Kasumi-1 (cell line): ENCODE measurements at places on chromosomes 3 and 15.
A peak's percentile ranks its signal among the peaks of the same experiment; 100 is the strongest.

DNA sequence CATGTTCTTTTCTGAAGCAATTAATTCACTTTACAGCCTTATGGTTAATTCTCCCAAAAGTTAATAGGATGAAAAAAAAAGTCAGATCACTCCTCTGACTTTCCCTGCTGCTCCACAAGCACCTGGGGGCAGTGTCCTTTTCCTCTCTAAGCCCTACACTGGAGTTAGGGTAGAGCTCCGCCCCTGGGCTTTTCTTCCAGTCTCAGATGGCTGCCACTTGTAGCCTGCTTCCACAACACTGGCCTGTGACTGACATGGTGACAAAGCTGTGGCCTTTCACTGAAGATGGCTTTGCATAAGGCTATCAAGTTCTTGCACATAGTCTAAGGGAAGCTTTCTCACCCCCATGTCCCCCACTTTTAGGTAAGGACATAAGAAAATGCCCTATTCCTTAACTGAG, 1.3 kb upstream of the MON1A start:
- DNase-seq, result peak; percentile 59

DNA sequence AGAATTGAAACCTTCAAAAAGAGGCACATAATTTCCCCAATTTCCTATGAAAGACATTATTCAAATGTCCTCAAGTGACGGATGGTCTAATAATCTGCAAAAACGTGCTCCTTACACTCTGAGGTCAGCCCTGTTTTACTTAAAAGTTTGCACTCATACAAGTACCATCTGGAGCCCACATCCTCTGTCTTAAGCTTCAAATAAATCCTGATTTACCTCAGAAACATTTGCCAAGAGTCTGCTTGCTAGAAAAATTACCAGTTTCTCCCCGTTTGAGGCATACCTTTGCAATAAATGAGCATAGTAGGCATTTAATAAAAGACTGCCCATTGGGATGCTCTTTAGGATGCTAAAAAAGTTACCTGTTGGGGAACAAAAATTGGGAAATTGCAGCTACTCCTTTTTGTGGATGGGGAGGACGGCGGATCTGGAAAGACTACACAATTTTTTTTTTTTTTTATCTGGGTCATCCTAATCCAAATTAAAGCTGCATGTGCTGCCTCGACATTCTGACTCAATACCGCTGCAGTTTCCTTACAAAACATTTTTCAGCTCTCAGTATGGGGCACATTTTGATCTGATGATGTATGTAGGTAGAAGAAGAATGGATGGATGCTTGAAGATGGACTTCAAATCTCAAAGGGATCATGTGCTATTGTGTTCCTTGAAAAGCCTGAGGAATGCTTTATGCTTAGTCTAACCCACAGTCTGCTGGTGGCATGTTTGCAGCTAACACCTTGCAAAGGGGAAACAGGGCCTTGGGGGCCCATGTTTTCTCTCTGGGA, 233.7 kb upstream of the ADAMTS9 start:
- no peak for DNase-seq

GRCh38 chr3:41430391-41430790, 231.1 kb downstream of the CTNNB1 start:
- DNase-seq, result no peak

DNA sequence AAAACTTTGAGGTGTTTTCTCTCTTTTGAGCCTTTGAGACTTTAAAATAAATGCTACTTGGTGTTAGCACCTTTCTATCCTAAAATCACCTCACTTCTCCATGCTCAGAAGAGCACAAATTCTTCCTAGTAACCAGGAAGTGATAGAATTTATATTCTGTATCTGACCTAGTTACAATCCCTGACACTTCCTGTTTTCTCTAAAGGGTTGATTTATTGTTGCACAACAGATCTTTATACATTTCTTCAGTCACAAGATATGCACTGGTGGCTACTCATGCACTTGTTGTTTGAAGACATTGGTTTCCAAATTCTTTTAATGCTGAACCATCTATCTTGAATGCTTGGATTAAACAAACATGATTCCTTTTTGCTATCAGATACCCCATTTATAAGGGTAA, 47.2 kb upstream of the CNTN3 start:
- DNase-seq, result peak; percentile 18

DNA sequence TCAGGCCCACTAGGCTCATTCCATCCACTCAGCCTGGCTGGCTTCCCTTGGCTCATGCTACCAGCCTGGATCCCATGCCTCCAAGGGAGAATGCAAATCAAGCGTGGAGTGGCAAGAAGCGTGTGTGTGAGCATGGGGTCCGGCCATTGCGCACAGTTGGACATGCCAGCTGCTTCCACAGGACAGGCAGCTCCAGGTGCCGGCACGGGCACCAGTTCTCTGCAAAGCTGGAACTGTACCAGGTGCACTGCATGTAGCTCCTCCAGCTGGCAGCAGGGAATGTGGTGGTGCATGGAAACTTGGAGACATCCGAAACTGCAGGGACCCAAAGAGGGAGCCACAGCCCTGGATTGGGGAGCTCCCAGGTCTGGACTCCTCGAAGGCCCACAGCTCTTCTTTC, 449.8 kb downstream of the EPHA6 start:
- DNase-seq, result no peak

DNA sequence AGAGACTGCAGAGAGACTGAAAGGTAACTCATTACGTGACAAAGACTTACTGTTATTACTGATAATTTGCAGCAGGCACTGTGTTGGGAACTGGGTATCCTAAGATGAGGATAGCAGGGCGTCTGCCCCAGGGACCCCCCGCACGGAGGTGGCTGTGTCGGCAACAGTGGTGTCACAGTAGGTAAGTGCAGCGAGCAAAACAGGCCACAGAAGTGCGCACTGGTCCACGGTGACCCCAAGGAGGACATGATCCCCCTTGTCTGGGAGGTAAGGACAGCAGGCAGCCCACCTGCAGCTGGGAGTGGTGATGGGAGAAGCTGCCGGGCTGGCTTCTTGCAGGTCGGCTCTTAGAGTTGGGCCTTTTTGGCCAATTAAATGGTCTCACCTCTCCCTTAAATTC, 82.9 kb downstream of the FAM43A start:
- no peak for DNase-seq

DNA sequence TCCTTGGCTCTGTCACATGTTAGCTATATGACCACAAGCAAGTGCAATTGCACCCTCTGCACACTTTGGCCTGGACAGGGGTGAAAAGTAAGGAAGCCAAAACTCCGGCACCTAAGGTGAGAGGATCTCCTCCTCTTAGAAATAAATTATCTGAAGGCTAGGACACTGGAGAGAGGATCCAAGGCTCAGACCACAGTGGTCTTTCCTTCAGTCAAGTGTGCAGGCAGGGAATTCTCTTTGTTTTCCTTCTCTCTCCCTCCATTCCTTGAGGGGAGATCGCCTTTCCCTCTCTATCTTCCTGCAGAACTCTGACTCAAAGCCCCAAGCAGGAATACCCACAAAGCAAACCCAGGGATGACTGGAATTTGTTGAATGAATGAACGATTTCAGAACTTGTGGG, 3.1 kb upstream of the MEGF11 start:
- no peak for DNase-seq

GRCh38 chr3:11564577-11565001, 79.1 kb downstream of the VGLL4 start:
- DNase-seq, result no peak

GRCh38 chr3:69051756-69052471, at the start of gene TMF1:
TMF1 (minus strand) TSS chr3:69052333; CDS start chr3:69052086, 247 bp downstream.
- DNase-seq, result no peak

DNA sequence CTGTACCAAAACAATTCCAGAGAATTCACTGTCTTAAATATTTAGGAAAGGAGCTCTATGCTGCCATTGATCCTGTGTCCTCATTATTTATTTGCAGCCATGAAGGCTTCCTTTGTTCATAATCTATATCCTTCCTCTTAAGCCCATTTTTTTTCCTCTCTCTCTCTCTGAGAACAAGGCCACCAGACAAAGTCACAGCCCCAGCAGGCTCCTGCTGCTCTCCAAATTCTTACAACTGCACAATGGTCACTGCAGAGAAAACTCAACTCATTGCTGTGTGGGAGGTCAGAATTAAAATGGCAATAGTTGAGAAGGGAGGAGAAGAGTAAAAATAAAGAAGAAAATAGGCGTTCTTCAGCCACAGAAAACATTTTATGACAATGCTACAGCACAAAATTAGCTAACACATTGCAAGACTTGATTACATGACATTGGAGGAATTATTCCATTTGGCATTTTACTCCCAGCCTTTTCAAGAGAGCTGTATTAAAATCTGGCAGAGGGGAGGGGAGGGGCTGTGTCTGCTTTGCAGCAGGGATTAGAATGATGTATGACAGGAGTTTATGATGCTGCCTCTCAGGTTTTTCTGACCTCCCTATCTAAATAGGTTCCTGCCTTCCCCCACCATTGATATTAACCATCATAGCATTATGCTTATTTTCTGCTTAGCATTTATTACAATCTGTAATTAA, 399.7 kb upstream of the THBS1 start:
- no peak for DNase-seq

DNA sequence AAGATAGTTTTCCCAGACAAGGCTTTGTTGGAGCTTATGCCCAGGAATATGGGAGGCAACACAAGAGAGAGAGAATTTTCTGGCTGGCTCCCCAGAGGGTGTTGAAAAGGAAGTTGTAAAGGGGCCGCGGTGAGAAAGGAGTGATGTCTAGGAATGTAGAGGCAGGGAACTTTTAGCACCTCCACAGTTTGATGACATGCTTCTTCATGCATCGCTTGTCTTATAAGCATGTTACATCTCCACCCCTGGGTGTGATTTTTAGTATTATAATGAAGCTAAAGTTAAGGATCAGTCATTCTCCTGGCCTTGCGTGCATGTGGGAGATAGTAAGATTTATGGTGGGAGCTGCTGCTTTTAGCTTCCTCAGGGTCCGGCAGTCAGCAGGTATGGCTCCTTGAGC, 32.8 kb upstream of the TF start:
- DNase-seq, result no peak

- DNase-seq, result no peak
Measured at GRCh38 chr3:89116476-89116875, 9.1 kb downstream of the EPHA3 start.

DNA sequence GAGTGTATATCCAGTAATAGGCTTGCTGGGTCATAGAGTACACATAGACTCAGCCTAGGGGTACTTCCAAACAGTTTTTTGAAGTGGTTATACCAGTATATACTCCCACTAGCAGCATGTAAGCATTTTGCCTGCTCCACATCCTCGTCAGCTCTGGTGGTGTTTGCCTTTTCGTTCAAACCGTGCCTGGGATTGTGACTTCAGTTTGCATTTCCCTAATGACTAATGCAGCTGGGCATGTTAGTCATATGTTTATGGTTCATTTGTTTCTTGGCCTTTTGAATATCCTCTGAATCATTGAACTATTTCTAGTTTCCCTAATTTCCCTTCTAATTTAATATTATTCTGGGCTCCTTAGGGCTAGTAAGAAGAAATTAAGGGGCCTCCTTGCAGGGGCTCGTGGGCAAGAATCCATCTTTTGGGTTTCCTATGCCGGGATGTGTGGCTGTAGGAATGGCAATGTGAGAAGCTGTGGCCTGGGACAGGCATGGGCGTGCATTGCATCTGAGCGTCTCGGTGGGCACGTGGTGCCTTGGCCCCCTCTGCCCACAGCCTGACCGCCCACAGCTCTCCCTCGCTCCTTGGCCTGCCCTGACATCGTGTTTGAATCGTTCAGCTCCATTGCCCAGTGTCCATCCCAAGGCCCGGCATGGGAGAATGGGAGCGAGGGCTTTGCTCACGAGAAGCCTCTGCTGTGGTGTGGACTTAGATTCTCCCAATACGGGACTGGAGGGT, 26.4 kb downstream of the FAH start:
- DNase-seq, result no peak

- no peak for DNase-seq
Measured at GRCh38 chr15:55003965-55004873, 192.5 kb downstream of the RSL24D1 start.

- DNase-seq, result no peak
Measured at GRCh38 chr3:153906366-153906765, 214.8 kb upstream of the ARHGEF26 start.

DNA sequence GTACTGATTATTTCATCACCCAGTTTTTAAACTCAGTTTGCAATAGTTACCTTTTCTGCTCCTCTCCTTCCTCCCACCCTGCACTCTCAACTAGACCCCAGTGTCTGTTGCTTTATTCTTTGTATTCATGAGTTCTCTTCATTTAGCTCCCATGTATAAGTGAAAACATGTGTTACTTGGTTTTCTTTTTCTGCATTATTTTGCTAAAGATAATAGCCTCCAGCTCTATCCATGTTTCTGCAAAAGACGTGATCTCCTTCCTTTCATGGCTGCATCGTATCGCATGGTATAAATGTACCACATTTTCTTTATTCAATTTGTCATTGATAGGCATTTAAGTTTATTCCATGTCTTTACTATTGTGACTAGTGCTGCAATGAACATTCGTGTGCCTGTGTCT, 79.0 kb downstream of the NAALADL2 start:
- DNase-seq, result no peak

DNA sequence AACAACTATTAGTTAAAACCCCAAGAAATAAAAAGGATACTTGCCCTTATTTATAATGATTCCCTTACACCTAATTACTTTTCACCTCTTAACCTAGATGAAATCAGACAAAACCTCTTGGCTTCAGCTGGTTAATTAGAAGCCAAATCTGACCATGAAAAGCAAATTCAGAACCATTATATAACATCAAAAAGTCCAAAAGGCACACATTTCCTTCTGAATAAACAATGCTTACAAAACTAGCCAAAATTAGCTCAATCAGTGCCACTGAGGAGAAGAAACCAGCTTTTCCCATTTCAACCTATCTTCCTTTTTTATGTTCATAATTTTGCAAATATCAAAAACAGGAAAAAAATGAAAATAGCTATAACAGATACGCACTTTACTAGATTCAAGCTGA, 3.2 kb downstream of the EHHADH start:
- DNase-seq, result no peak

GRCh38 chr3:64163755-64164148, 61.5 kb downstream of the PRICKLE2 start:
- DNase-seq, result no peak

GRCh38 chr3:45462522-45463265, 74.3 kb downstream of the LARS2 start:
- DNase-seq, result peak; percentile 13

DNA sequence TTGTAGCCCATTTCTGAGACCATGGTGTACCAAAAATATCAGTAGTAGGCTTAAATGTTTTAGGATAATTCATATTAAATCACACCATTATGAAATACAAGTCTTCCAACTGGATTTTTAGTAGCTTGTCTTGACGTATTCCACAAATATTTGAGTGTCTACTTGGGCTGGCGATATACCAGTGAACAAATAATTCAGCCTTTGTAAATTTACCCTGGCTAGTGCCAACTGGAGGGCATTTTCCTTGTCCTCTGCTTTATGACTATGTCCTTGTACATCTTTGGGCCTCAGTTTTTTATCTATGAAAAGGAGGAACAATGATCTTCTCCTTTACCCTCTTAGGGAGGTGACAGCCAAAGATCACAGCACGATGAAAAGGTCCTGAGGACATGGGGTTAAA, 114.8 kb downstream of the FRMD4B start:
- DNase-seq, result no peak

- DNase-seq, result peak; percentile 79
Measured at GRCh38 chr3:177725165-177725564, 527.9 kb upstream of the TBL1XR1 start.

GRCh38 chr3:31445701-31446100, 87.0 kb upstream of the STT3B start:
- DNase-seq, result no peak
